ENCODE measurements at places on chromosomes 5 and 9. TPM values are rescaled to one million over a fixed set of nuclear protein-coding genes. Genes with fewer than 3 reads are reported as not detected.

DNA sequence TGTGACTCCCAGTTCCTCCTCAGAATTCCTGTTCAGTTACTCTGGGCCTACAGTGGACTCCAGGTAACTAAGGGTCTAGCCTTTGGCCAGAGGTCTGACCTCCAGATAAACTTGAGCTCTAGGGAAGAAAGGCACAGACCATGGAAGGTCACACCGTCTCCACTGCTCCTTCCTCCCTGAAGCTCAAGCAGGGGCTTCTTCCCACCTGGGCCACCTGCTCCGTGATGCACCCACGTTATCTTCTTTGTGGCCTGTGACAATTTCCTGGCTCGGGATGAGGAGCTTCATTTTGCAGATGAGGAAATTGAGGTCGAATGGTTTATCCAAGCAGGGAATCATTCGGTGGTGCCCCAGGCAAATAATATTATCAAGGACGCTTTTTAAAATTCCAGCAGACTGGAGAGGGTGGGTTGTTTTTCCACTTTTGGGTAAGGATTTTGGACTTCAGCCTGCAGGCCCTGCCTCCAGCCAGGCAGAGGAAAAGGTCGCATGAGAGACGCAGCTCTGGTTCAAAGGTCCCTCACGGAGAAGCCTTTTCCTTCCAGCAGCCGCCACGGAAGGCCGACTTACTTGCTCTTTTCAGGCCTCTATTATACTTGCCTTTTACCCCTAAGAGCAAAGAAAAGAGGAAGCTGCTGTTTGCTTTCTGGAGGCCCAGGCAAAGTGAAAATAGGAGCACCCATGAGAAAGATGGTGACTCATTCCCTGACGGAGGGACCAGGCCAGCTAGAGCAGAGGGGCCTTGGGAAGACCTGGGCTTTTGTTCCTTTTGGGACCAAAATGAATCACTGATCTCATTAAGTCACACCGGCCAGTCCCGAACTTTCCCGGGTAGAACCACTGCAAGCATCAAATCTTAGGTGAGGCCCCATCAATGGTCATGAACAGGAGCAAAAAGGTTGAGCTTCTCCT, 22.8 kb upstream of the DUSP1 start:
- DNase-seq, result no peak

Gene HSD17B3
- polyA plus RNA-seq, result 1.2 TPM

- no peak for DNase-seq
These were observed 362.6 kb upstream of the SMC2 start for GRCh38 chr9:103731541-103731940.

GRCh38 chr9:132242621-132243155, 80.8 kb downstream of the NTNG2 start:
- DNase-seq, result no peak

DNA sequence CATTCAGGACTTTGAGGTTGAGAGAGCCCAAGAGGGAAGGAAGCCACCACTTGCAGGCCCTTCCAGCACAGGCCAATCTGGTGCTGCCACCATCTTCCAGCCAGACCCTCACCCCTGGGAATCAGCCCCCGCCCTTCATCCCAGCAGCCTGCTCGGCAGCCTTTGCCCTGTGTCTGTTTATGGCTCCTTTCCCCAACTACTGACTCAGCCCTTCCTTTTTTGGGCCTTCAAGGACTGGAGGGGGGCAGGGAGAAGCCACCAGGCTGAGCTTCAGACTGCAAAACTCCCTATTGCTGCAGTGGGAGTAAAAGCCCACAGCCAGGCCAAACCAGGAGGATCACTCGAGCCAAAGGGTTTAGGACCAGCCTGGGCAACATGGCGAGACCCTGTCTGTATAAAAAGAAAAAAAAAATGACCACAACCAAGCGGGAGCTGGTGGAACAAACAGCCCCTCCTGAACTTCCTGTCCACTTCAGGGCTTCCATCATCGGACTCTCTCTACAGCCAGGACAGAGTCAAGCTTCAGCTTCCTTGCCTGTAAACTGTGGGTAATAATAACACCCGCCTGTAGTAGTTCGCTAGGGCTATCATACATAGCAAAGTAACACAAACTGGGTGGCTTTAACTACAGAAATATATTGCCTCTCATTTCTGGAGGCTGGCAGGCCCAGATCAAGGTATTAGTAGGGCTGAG, 85.9 kb upstream of the IL17B start:
- DNase-seq, result no peak

- no peak for DNase-seq
These were observed 59.5 kb downstream of the CDC42SE2 start for GRCh38 chr5:131323378-131323777.
